ENCODE measurements at places on chromosomes 6 and 20. TPM values are rescaled to one million over a fixed set of nuclear protein-coding genes. Genes with fewer than 3 reads are reported as not detected.

DNA sequence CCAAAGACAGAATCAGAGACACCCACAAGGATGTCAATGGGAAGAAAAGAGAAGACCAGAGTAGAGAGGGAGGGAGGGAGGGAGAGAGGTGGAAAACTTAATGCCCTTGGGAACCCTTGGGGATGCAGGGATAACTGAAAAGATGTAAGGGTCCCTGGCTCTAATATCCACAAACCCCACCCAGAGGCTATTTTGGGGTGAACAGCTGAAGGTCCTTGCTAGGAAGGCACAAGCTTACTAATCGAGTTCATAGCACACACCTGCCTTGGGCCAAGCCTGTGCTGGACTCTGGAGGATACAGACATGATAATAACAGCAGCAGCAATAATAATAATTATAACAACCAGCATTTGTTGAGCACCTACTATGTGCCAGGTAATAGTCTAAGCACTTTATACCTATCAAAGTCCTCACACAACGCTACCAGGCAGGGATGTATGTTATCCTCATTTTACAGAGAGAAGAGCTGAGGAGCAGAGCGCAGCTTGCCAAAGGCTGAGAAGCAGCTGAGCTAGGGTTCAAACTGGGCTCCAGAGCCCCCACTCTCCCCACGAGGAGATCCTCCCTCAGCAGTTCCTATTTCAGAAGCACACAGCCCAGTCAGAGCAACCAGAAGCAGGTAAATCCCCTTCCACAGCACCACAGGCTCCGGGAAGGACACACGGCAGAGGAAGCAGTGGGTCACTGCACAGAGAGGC is 174.2 kb downstream of the ANKRD60 start:
- no peak for DNase-seq

- DNase-seq, result no peak
These were observed 67.9 kb upstream of the SNX9 start for GRCh38 chr6:157755032-157755745.

DNMT3B gene
- 0.39 TPM for total RNA-seq

GRCh38 chr20:58306421-58307261 is 2.9 kb upstream of the RAB22A start:
- no peak for DNase-seq

RAET1L gene
- not detected for total RNA-seq

GRCh38 chr6:165191461-165191860 is 117.9 kb downstream of the C6orf118 start:
- DNase-seq, result no peak

LTA gene
- total RNA-seq, result not detected

TRAPPC3L gene
- total RNA-seq, result not detected

RIPPLY2 gene
- total RNA-seq, result not detected

DNA sequence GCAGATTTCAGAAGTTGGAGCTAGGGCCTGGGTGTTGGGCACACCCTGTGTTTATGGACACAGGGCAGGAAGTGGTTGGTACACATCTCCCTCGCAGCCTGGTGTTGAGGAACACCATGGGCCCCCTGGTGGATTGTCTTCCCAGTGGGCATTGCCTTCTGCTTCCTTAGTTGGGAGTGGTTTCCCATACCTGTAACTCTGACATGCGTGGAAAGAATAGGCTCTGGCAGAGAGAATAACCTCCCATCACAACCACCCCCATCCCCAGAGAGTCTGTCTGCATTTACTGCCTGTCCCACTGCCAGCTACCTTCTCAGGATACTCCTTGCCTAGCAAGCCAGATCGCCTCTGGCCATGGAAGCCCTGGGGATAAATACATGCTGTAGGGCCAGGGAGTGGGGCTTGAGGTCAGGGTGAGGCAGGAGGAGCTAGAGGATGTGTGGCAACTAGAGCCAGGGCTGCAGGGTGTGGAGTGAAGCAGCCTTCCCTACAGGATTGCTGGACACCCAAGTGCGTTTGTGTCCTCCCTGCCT is 14.7 kb downstream of the LRRC73 start:
- DNase-seq, result no peak

GRCh38 chr6:43170417-43170930 is 595 bp upstream of the SRF start:
- no peak for DNase-seq

GRCh38 chr6:13813621-13814175 is 659 bp downstream of the MCUR1 start:
- DNase-seq, result peak; percentile 93

DNA sequence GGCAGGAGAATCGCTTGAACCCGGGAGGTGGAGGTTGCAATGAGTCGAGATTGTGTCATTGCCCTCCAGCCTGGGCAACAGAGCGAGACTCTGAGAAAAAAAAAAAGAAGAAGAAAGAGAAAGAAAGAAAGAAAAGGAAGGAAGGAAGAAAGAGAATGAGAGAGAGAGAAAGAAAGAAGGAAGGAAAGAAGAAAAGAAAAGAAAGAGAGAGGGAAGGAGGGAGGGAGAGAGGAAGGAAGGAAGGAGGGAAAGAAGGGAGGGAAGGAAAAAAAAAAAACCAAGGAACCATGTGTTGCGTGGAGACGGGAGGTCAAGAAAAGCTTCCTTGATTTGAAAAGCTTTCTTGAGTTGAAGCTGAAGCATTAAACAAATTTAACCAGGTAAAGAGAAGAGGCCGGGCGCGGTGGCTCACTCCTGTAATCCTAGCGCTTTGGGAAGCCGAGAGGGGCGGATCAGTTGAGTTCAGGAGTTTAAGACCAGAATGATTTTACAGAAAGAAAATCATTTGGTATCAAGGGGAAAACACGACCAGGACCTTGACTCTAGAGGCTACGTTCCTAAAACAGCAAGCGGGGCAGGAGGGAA is 90.5 kb upstream of the PRSS16 start:
- DNase-seq, result no peak

GRCh38 chr20:46406200-46406985 is at the start of gene ELMO2:
TSS of gene ELMO2 (minus strand) at chr20:46406615. CDS start at chr20:46394482, 12,133 bp downstream.
- DNase-seq, result peak; percentile 98

TGM6 gene
- not detected for total RNA-seq

DNA sequence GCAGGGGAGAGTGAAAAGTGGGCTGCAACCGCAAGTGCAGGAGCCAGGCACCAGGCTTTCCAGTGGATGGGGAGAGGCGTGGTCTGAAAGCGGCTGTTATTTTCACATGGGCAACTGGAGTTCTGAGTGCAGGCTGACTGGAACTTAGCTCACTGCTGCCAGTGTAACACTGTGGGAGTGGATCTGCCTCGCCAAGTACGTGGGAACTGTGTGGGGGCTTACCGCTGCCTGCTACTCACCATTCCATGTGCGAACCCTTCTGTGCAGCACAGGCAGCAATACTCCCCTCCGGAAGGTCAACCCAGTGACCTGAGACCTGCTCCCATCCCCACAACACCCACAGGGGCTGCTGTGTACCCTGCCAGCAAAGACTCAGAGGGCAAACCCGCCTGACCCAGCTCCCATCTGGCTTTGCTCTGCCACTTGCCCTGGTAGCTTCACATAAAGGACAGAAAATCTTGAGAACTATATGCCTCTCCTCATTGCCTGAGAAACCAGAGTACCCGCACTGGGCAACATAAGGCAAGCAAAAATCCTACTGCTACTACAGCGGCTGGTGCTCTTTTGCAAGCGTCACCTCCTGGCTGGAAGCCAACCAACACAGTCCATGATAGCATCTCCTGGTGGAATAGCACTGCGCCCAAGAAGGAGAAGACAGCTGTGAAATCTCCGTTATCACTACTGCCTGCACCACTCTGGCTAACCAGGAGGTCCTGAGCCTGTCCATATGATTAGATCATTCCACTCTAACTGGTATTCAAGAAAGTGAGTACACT is 54.4 kb upstream of the SIRPG start:
- no peak for DNase-seq

GRCh38 chr6:158825951-158826306 is 6.8 kb upstream of the EZR start:
- no peak for DNase-seq

DNA sequence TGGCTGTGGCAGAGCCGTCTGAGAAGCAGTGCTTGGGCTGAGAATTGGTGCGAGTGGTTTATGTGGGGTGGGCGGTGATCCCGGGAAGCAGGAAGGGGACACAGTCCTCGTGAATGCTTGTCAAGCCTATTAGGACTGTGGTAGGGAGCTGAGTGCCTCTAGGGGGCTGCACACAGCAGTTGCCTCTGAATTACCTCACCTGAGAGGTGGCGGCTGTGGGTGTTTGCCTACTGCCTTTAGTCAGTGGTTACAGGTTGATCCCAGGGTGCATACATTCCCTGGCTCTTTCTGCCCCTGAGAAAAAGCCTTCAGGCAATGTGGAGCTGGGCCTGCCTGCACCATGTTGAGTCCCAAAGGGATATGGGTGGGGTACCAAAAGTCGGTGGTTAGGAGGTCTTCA is 5.2 kb downstream of the AP5S1 start:
- DNase-seq, result no peak

RHAG gene
- total RNA-seq, result not detected

GRCh38 chr6:26525838-26526237 is 12.3 kb upstream of the HMGN4 start:
- no peak for DNase-seq

- DNase-seq, result no peak
These were observed 93.3 kb downstream of the SMOC2 start for GRCh38 chr6:168534265-168534664.

MBOAT1 gene
- total RNA-seq, result 6.3 TPM

DNA sequence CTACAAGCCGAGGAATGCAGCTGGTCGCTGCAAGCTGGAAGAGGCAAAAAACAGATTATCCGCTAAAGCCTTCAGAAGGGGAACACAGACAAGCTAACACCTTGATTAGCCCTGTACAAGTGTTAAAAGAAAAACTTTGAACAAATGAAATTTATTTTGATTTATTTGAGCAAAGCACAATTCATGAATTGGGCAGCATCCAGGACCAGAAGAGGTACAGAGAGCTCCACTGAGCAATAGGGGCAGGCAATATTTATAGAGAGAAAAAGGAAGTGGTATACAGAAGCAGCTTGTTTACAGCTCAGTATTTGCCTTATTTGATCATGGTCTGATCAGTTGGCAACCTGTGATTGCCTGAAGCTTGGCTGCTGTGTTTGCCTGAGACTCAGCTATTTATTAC is 17.6 kb downstream of the HLA-DOB start:
- no peak for DNase-seq

DNA sequence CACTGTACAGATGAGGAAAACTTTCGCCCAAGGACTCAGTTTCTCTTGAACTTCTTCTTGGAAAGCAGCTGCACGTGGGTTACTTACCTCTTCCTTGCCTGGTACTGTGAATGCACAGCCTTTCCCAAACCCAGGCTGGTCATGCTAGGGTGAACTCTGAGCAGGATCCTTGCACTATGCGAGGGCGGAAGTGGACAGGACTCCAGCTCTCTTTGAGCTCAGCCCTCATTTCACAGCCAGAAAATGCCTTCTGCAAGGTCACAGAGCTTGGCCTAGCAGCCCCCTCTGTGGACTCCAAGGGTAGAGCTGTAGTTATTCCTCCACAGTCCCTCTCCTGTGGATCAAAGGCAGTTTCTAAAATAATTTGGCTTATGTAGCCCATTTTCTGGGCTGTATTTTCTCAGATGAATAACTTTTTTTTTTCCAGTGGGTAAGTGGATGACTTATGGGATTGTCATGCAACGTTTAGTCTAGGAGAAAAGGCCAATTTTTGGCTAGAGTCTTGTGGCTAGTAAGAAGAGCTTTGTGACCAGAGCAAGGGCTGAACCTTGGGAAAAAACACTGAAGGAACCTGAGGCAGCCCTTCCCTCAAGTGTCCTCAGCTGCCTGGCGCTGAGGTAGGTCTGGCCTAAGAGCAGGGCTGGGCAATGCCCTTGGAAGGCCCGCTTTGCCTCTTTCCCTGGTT is 172.7 kb downstream of the SCP2D1 start:
- no peak for DNase-seq

GRCh38 chr20:48827855-48828733 is at the start of gene PREX1:
TSS of gene PREX1 (minus strand) at chr20:48827999. CDS start at chr20:48827860, 139 bp downstream.
- DNase-seq, result peak; percentile 94

TFAP2D gene
- not detected for total RNA-seq

FGD2 gene
- 32.6 TPM for total RNA-seq

- no peak for DNase-seq
These were observed 22.7 kb downstream of the NRSN1 start for GRCh38 chr6:24148684-24149083.

GRCh38 chr6:96301023-96301422 is 220.6 kb upstream of the UFL1 start:
- no peak for DNase-seq

- DNase-seq, result no peak
These were observed 86.4 kb upstream of the CLDN20 start for GRCh38 chr6:155177363-155177961.

- DNase-seq, result no peak
These were observed 21.8 kb upstream of the NAA20 start for GRCh38 chr20:19995220-19995863.

GRCh38 chr20:50708845-50709635 is 17.7 kb upstream of the RIPOR3 start:
- no peak for DNase-seq

DNA sequence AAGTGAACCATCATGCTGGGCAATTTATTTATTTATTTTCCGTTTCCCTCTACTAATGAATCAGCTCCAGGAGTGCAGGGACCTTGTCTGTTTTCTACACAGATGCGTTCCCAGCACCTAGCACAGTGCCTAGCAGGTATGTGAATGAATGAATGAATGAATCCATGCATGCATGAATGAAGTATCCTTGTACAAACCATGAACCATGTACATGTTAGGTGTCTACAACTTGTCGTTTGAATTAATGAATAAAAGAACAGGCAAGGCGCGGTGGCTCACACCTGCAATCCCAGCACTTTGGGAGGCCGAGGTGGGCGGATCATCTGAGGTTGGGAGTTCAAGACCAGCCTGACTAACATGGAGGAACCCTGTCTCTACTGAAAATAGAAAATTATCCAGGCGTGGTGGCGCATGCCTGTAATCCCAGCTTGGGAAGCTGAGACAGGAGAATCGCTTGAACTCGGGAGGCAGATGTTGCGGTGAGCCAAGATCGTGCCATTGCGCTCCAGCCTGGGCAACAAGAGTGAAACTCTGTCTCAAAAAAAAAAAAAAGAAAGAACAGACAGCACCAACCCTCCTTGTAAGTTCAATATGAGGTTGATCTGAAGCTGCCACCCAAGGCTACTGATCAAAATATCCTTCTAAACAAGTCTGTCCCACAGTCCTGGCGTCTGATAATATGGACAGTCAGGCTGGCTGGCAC is 27.3 kb upstream of the SLC9A8 start:
- DNase-seq, result no peak

GRCh38 chr6:85670573-85670972 is 27.9 kb upstream of the SYNCRIP start:
- DNase-seq, result no peak

CALHM6 gene
- 0.77 TPM for total RNA-seq

DNA sequence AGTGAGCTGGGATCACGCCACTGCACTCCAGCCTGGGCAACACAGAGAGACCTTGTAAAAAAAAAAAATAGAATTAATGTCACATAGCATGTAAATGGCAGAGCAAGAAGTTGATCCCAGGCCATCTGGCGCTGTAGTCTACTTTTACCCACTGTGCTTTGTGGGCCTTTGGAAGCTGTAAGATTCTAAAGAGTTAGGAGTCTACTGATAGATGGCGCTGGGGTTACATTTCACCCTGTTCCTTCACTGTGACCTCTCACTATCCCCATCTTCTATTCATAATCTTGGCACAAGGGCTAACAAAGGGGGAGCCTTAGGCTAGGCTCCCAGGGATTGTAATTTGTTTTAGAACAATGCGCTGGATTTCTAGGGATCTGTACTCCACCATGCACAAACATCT is 24.4 kb downstream of the SIRPD start:
- no peak for DNase-seq

VIP gene
- total RNA-seq, result 0.48 TPM

Data from mesenteric fat pad (tissue), 1 donor.